Posterior cingulate gyrus (tissue), 11 donors: ENCODE measurements at places on chromosomes 5 and 9.

DNA sequence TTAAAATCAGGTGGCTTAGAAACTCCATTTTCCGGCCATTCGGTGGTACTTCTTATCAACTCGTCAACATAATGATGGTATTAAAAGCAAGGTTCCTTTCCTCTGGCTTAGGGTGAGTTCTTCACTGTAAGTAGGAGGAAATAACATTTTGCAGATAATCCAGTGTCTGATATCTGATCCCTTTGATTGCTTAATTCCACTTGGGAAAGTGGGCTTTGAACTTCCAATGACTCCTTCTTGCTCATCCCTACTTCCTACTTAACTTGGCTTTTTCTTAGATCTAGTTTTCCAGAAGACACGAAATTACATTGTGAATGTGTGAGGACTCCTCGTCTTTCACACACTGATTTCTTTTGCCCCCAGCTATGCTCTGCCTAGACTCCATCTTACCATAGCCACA lies 31.5 kb downstream of the DDX31 start:
- no peak for DNase-seq

DNA sequence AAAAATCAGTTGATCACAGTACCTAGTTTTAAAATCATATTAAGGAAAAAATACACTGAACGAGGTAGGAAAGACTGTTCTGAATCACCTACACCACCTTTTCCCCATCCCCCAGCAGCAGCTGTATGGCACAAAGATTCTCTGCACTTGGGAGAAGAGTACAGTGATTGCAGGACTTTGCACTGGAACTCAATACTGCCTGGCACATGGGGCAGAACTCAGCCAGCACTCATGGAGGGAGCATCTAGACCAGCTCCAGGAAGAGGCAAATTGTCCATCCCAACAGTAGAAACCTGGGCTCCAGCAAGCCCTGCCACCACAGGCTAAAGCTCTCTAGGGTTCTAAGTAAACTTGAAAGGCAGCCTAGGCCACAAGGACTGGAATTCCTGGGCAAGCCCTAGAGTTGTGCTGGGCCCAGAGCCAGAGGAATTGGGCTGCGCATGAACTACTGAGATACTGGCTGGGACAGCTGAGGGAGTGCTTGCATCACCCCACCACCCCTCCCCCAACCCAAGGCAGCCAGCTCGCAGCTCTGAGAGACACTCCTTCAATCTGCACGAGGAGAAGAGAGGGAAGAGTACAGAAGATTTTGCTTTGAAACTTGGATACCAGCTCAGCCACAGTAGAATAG lies 654.4 kb upstream of the CDH6 start:
- no peak for DNase-seq

DNA sequence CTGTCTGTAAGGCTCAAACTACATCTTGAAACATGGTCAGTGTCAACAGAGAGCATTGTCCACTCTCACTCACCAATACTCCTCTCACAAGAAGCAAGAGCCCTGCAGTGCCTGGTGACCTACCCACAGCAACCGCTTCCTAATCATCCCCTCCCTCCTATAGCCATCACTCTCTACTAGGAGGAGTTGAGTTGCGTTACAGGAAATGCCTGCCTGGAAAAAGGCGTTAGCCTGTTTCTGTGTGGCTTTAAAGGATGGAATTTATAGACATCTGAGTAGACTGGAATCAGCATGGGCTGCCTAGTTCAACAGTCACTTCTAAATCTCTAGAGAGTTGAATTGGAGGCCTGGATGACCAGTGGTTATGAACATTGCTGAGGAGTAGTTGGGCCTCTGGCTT lies 108.3 kb upstream of the FER start:
- DNase-seq, result no peak

- no peak for DNase-seq
Measured at GRCh38 chr5:111945535-111945934, 188.5 kb upstream of the NREP start.

GRCh38 chr5:139903795-139904565 lies 108.4 kb downstream of the PSD2 start:
- DNase-seq, result peak; percentile 32

GRCh38 chr5:96177303-96177869 lies 215.7 kb upstream of the ELL2 start:
- DNase-seq, result no peak

DNA sequence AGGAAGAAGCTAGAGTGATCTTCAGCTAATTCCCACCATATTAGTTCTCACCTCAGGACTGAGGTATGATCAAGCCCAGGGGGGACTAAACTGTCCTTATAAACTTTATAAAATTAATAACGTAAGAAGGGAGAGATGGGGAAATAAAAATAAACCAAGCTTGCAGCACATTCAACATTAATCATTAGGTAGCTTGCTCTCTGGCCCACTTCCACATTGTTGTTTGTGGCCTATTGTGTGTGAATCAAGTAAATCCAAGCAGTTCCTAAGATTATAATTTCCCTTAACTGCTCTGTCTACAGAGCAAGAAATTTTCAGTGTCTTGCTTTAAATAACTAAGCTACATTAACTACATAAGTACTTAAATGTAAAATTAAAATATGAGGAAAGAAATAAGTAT lies 131.3 kb upstream of the ABCA1 start:
- no peak for DNase-seq

- DNase-seq, result no peak
Measured at GRCh38 chr5:73131711-73132425, 11.5 kb downstream of the TMEM171 start.

- DNase-seq, result no peak
Measured at GRCh38 chr5:1736065-1736464, 63.6 kb downstream of the MRPL36 start.

DNA sequence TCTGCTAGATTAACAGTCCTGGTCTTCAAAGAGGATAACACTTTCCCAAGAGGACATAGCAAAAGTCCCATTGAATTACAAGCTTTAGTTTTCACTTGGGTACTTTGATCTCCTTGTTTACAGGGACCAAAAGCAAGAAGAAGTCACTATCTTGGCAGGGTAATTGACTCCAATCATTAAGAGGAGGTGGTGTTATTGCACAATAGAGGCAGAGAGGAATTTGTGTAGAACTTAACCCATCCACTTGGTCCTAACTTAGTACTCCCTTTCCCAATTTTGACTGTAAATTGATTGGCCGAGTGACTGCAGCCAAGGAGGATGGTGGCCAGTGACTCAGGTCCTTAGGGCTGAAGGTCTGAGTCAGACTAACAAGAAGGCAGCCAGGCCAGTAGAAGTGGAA lies 9.3 kb upstream of the TRPC7 start:
- DNase-seq, result no peak

- DNase-seq, result peak; percentile 23
Measured at GRCh38 chr9:29830821-29831220, 2257.5 kb upstream of the C9orf72 start.
